ENCODE measurements at places on chromosomes 4 and X. TPM values are rescaled to one million over a fixed set of nuclear protein-coding genes. Genes with fewer than 3 reads are reported as not detected.

Gene GRSF1
- 69.1 TPM for total RNA-seq

- no peak for DNase-seq
Measured at GRCh38 chr4:40316333-40316781, 18.8 kb upstream of the CHRNA9 start.

Gene PPP1R2C
- total RNA-seq, result not detected

- no peak for DNase-seq
Measured at GRCh38 chrX:152155766-152156310, 17.5 kb upstream of the MAGEA10 start.

- no peak for DNase-seq
Measured at GRCh38 chr4:164012396-164013027, 518.0 kb downstream of the TMA16 start.

All from right cardiac atrium (tissue), 5 donors.